Adrenal gland (tissue), 19 donors: ENCODE measurements at places on chromosomes 11 and 22.

GRCh38 chr11:28346721-28347120, 238.5 kb downstream of the METTL15 start:
- no peak overlapping the region for H3K4me3 ChIP-seq
- no peak overlapping the region for H3K27ac ChIP-seq
- H3K27me3 ChIP-seq, result no peaks in the 10 kb centered on the region

DNA sequence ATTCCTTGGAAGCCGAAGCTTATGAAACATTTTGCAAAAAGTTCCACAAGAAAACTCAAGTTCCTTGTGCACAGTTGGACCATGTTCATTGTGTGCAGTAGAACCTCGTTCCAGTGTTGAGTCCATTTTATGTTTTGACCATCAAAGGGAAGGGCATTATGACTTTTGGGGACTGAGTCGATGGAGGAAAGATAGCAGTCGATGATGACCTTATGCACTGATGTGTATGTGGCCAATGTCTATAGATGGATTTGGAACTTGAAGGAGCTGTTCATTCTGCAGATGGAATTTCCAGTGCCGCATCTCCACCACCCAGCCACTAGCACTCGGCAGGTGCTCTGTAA, 71.5 kb upstream of the IGLL5 start:
- H3K36me3 ChIP-seq, result no peaks in the 10 kb centered on the region
- H3K4me3 ChIP-seq, result no peak overlapping the region
- no peak for DNase-seq
- H3K27me3 ChIP-seq, result no peaks in the 10 kb centered on the region
- no peaks in the 10 kb centered on the region for H3K4me1 ChIP-seq

- no peak overlapping the region for H3K27ac ChIP-seq
- no peaks in the 10 kb centered on the region for H3K27me3 ChIP-seq
- H3K4me3 ChIP-seq, result no peak overlapping the region
- no peaks in the 10 kb centered on the region for H3K36me3 ChIP-seq
- no peak for DNase-seq
Measured at GRCh38 chr11:127338380-127339259, 338.1 kb upstream of the KIRREL3 start.

GRCh38 chr11:71466358-71466757, 13.4 kb downstream of the NADSYN1 start:
- H3K36me3 ChIP-seq, result peaks cover 11% of the 10 kb centered on the region
- no peak overlapping the region for H3K27ac ChIP-seq
- peak; percentile 79 for DNase-seq
- H3K4me3 ChIP-seq, result no peak overlapping the region

DNA sequence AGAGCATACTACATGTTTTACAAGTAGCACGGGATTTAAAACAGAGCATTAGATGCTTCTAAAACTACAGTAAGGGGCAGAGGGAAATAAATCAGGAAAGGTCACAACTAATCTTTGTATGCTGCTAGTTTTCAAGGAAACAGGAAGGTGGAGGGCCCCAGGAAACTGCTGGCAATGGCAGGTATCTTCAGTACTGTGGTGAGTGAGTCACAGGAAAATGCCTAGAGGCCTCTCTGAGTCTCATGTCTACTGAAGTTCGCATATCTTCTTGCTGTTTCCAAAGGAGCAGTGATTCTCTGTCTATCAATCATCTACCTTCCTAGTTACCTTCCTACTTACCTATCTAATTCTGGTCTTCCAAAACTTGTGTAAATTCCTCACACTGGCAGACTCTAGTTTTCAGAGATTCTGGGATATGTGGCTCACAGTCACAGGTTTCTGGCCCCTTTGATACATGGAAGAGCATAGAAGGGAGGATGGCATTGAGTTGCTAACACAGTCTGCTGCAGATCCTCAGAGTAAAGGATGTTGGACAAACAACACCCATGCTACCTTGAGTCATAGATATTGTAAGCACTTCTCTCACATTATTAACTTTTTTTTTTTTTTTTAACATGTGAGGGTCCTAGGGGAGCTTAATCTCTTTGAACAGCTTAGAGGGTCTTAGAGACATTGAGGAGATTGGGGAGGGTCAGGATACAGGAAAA, 58.8 kb upstream of the SYN3 start:
- H3K4me3 ChIP-seq, result no peak overlapping the region
- H3K36me3 ChIP-seq, result no peaks in the 10 kb centered on the region
- no peaks in the 10 kb centered on the region for H3K4me1 ChIP-seq
- H3K27me3 ChIP-seq, result no peaks in the 10 kb centered on the region
- no peak overlapping the region for H3K27ac ChIP-seq
- no peak for DNase-seq

DNA sequence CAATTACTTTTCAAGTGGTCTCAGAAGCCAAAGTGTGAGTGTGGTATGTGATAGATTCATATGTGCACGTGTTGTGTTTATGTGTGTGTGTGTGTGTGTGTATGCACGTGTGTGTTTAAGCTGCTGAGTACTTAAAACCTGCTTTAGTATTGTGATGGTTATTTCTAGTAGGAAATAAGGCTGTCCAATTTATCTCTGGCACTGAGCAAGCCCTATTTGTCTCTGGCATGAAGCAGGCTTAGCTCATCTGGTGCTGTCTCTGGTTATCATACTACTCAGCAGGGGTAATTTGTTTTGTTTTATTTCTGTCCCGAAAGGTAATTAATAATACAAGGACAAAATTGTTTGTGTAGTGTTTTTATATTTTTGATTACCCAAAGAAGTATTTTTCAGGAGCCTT, 333.7 kb downstream of the FAT3 start:
- no peak overlapping the region for H3K27ac ChIP-seq
- no peaks in the 10 kb centered on the region for H3K4me1 ChIP-seq
- H3K4me3 ChIP-seq, result no peak overlapping the region
- no peaks in the 10 kb centered on the region for H3K36me3 ChIP-seq

DNA sequence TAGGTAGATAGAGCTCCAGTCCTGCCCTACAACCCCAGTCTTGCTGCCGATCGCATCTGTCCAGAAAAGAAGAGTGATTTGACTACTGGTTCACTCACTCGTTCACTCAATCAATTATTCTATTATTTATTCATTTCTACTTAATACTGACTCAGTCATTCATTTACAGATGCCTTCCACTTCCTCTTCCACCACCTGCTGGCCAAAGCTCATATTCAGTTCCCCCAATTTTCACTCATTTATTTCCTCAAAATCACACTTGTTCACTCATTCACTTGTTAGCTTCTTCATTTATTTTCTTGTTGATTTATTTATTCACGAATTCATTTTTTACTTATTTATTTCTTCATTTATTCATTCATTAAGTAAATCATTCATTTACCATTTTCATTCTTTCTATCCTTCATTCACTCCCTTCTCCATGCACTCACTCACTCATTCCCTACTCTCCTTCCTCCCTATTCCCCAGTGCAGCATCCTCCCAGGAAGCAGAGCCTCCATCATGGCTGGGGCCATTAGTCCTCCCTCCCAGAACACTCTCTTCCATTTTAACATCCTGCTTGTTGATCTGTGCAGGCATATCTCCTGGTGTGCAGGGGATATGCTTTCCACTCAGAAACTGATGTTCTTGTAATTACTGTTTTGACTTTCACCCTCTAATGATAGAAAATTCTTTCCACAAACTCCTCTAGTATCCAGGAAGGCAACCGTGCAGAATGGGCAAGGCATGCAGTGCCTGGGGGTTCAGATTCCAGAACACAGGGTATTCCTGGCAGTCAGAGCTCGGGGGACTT, 281.0 kb downstream of the TENM4 start:
- H3K27me3 ChIP-seq, result no peaks in the 10 kb centered on the region
- no peak overlapping the region for H3K4me3 ChIP-seq
- no peaks in the 10 kb centered on the region for H3K4me1 ChIP-seq
- DNase-seq, result no peak
- H3K27ac ChIP-seq, result no peak overlapping the region

- no peaks in the 10 kb centered on the region for H3K36me3 ChIP-seq
- no peaks in the 10 kb centered on the region for H3K4me1 ChIP-seq
- H3K27me3 ChIP-seq, result no peaks in the 10 kb centered on the region
- H3K4me3 ChIP-seq, result no peak overlapping the region
Measured at GRCh38 chr22:34622602-34623001, 443.4 kb upstream of the ISX start.

DNA sequence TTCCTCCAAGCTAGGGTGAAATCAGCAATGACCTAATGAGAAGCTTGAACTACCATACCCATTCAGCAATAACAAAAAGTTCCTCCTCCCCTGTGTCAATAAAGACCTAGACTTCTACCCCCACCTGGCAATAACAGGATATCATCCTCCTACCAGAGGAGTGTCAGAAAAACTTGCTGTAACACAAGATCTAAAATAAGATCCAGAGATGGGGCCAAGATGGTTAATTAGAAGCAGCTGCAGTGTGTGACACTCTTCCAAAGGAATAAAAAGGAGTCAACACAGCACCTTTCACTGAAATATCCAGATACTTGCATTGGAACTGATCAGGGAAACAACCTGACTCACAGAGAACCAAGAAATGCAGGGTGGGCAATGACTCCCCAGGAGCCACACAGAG, 84.4 kb upstream of the ARHGAP42 start:
- no peak overlapping the region for H3K4me3 ChIP-seq
- no peaks in the 10 kb centered on the region for H3K36me3 ChIP-seq
- H3K4me1 ChIP-seq, result no peaks in the 10 kb centered on the region
- H3K27ac ChIP-seq, result no peak overlapping the region
- no peak for DNase-seq
- H3K27me3 ChIP-seq, result no peaks in the 10 kb centered on the region

GRCh38 chr11:102097186-102097585, 13.1 kb upstream of the YAP1 start:
- no peaks in the 10 kb centered on the region for H3K36me3 ChIP-seq
- H3K4me1 ChIP-seq, result no peaks in the 10 kb centered on the region
- H3K27ac ChIP-seq, result no peak overlapping the region
- H3K27me3 ChIP-seq, result no peaks in the 10 kb centered on the region

DNA sequence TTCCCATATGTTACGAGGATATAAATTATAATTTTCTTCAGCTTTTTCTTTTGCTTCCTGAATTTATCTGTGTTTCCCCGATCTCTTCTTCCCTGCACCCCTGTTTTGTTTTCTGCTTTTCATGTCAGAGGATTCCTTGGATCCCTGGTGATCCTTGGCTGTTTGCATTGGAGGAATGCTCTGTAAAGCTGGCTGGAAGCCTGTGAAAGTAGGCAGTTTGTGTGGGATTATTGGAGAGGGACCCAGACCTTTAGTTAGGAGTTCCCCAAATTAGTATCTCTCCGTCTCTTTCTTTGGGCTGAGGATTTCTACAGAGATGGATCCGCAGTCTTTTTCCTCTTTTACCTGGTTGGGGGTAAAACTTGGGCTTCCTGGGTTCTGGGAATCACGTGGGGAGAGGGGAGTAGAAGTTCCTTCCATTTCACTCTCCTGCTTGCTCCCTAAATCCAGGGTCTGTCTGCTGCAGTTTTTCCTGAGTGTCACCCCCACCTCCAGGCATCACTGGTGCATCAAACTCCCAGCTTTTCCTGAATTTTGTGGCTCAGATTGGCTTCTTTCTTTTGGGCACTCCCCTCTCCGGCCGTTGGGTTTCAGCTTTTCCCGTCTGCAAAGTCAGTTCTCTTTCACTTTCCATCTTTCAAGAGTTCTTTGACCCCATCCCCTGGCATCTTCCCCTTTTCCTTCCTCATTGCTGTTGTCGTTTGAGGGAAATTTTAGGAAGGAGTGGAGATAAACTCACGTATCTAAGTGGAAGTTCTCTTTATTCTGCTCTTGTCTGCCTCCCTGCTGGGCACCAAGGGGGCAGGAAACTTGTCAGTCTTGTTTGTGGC, 79.1 kb upstream of the ALX4 start:
- peak; percentile 3 for DNase-seq
- H3K4me1 ChIP-seq, result no peaks in the 10 kb centered on the region
- peaks cover 6% of the 10 kb centered on the region for H3K27me3 ChIP-seq
- no peak overlapping the region for H3K27ac ChIP-seq

DNA sequence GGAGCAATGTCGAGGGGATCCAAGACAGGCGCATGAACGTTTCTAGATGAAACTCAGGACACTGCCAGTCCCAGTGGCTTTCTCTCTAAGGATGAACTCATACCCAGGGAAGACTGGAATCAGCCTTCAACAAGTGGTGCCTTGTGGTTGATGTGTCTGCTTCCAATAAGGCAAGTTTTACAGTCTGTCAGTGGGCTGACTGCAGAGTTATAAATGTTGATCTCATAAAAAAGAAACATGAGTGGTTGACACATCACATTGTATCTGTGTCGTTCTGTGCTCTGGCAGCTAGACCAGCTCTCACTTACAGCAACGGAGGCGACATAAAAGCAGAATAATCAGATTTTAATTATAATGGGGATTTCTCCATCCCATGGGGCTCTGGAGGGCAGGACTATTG, 96.7 kb downstream of the SNX19 start:
- no peak for DNase-seq
- peaks cover 4% of the 10 kb centered on the region for H3K27me3 ChIP-seq
- H3K36me3 ChIP-seq, result no peaks in the 10 kb centered on the region
- H3K27ac ChIP-seq, result no peak overlapping the region

GRCh38 chr22:37428649-37429586, 1.6 kb upstream of the ELFN2 start:
- peaks cover 39% of the 10 kb centered on the region for H3K27me3 ChIP-seq
- no peaks in the 10 kb centered on the region for H3K4me1 ChIP-seq
- H3K36me3 ChIP-seq, result no peaks in the 10 kb centered on the region
- no peak overlapping the region for H3K27ac ChIP-seq

DNA sequence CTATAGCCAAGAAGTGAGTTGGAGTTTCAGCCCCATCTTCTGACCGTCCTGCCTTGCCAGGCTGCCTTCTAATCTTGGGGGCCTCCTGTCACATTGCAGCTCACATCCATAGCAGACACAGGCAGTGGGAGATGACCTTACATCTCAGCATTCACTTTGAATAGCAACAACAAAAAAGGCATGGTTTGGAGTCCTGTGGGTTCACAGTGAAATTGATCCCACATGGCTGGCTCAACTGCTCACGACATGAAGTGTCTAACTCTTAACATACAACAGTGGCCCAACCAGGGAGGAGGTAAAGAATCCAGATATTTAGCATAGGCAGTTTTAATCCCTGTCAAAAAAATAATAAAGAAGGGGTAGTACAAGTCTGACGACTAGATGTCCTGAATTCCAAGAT, 38.1 kb downstream of the DBX1 start:
- DNase-seq, result no peak
- no peak overlapping the region for H3K4me3 ChIP-seq
- H3K27ac ChIP-seq, result no peak overlapping the region
- H3K36me3 ChIP-seq, result peaks cover 4% of the 10 kb centered on the region
- H3K4me1 ChIP-seq, result no peaks in the 10 kb centered on the region
- H3K27me3 ChIP-seq, result no peaks in the 10 kb centered on the region

GRCh38 chr22:43670513-43670912, 141.6 kb downstream of the EFCAB6 start:
- H3K36me3 ChIP-seq, result no peaks in the 10 kb centered on the region
- no peaks in the 10 kb centered on the region for H3K4me1 ChIP-seq
- DNase-seq, result no peak
- H3K27me3 ChIP-seq, result no peaks in the 10 kb centered on the region
- H3K27ac ChIP-seq, result no peak overlapping the region

DNA sequence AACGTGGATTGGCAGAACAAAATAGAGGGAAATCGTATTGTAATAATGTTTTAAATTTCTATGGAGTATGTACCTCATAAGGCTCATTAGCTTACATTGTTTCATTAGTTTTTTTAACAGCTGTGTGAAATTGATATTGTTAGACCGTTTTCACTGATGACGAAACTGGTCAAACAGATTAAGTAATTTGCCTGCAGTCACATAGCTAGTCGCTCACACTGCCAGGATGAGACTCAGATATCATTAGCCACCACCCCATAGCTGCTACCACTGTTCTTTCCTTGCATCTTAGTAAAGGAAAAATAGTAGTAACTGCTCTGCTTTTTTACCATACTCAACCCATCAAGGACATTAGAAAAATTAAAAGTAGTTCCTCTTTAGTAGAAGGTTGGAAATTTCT, 64.0 kb downstream of the DKK3 start:
- H3K27me3 ChIP-seq, result no peaks in the 10 kb centered on the region
- peaks cover 7% of the 10 kb centered on the region for H3K4me1 ChIP-seq
- peaks cover 36% of the 10 kb centered on the region for H3K36me3 ChIP-seq

GRCh38 chr11:129946256-129946655, 50.9 kb upstream of the NFRKB start:
- no peak for DNase-seq
- peaks cover 5% of the 10 kb centered on the region for H3K36me3 ChIP-seq
- H3K27ac ChIP-seq, result no peak overlapping the region
- H3K4me1 ChIP-seq, result peaks cover 4% of the 10 kb centered on the region
- no peaks in the 10 kb centered on the region for H3K27me3 ChIP-seq
